ENCODE measurements at places on chromosomes 6 and 20.

DNA sequence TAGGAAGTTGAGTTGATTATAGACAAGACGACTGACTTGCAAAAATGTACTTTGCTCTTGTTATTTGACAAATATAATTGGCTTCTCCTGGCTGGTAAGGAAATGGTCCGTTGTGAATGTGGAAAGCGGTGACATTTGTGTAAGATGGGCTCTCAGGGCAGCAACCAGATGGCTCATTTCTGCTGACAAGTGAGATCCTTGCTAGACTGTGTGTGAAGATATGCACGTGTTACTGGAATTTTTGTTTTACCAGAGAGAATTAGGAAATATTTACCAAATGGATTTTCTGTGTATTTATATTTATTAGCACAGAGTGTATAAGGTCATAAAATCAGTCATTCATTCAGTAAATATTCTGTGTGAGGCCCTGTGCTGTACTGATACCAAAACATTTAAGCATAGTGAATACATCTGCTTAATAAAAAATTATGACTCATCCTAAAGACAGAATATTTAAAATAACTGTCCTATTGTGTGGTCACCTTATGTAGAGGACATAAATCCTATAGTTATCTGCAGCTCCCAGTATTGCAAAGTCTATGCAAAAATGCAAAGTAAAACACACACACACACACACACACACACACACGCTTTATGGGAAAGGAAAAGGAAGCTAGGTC, 109.9 kb upstream of the ASF1A start:
- no peak for DNase-seq

DNA sequence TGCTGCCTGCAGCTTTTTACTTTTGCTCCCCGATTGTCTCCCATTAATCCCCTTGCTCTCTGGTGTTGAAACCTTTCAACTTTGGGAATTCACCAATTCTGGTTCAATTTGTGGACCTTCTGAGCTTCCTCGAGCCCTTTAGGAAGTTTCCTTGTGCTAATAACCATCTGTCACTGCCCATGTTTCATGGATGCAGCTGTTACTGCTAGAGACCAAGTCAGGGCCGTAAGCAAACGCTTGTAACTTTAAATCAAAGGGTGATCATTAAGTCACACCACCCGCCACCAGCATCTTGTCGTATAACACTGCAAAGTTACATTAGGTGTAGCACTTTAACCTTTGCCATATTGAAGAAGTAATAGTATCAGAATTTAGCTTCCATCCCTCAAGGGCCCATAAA, 268.3 kb upstream of the SASH1 start:
- DNase-seq: no peak

GRCh38 chr6:24401458-24401857, 1.3 kb upstream of the MRS2 start:
- DNase-seq: no peak

- DNase-seq: no peak
These were observed 84.9 kb downstream of the SOBP start for GRCh38 chr6:107574856-107575255.

Measured in left cardiac atrium (tissue), 4 donors.